ENCODE measurements at places on chromosomes 5 and 9.

- no peak for DNase-seq
Observed at GRCh38 chr5:35476036-35476435, 141.6 kb upstream of the SPEF2 start.

- DNase-seq, result no peak
Observed at GRCh38 chr9:108056084-108056804, 566.7 kb upstream of the KLF4 start.

- no peak for DNase-seq
Observed at GRCh38 chr5:30343707-30344106, 849.8 kb upstream of the CDH6 start.

GRCh38 chr9:92947268-92948037 lies at the start of gene FGD3:
TSS of gene FGD3 (plus strand) at chr9:92947523. CDS start at chr9:92976257, 28,734 bp downstream.
- DNase-seq, result peak; percentile 51

DNA sequence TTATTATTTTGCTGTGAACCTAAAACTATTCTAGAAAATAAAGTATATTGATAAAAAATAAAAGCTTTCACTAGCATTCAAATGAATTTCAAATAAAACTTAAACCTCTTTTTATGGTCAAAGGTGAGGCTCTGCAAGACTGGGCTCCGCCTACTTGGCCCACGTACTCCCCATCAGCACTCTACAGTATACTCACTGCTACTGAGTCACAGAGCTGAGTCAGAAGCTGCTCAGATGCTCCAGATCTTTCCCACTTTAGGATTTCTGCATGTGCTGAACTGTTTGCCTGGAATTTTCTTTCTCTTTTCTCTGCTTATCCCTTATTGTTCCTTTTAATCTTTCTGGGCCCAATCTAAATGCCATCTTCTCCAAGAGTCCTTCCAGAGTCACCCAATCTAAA lies 331.9 kb upstream of the CCNG1 start:
- no peak for DNase-seq

GRCh38 chr5:10702911-10703491 lies 58.0 kb downstream of the DAP start:
- DNase-seq, result no peak

DNA sequence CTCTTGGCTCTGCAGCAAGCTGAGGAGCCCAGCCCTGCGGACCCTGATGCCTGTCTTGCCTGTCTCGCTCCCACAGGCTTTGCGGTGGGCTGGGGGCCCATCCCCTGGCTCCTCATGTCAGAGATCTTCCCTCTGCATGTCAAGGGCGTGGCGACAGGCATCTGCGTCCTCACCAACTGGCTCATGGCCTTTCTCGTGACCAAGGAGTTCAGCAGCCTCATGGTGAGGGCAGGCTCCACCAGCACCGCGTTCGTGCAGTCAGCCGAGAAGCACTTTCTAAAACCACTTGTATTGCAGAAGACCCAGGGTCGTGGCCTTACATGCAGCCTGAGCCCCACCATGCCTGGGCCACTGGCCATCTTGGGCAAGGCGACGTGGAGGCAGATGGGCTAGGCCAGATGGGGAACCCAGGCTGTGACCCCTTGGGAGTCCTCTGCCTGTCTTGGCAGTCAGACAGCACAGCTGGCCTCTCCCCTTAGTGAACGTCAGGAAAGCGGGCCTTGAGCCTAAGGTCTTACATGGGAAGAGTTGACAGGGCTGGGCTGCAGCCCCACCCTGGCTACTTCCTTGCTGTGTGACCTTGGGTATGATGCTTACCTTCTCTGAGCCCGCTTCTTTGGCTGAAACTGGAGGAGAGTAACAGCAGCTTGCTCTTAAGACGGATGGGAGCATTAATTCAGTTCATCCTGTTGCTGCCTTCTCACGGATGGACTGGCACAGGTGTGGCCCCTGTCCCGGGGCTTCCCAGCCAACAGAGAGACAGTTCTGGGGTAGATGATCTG lies 8.6 kb downstream of the SLC2A8 start:
- no peak for DNase-seq

- no peak for DNase-seq
Observed at GRCh38 chr5:165309446-165309845, 1804.0 kb downstream of the MAT2B start.

DNA sequence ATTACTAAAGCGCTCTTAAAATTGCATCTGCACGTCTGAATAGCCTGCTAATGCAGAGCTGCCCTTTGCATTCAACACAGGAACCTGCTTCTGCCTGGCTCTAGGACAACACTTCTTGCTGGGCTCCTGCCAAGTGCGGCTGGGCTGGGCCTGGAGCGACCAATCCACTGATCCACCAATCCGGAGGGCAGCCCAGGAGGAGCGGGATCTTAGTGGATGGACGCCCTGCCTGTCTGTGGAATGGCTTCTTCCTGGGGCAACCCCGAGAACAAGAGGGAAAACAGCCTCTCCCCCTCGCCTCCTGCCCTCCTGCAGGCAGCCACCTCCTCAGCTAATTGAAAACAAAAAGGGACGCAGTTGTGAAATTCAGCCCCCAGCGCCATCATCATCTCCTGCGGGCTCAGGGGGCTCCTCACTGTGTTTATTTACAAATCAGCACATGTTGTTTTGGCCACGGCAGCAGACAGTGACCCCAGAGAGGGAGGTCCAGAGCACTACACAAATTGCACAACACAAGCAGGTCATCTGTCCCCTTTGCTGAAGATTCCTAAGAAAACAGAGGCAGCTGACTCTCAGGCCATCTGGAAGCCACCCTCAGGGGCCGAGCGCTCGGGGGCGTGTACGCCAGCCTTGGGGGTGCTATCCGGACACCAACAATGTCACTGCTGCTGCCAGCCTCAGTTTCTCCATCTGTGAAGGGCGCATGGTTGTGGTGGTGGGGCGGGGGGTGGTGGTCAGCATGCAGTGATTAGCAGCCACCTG lies 57.3 kb downstream of the GADD45G start:
- no peak for DNase-seq

DNA sequence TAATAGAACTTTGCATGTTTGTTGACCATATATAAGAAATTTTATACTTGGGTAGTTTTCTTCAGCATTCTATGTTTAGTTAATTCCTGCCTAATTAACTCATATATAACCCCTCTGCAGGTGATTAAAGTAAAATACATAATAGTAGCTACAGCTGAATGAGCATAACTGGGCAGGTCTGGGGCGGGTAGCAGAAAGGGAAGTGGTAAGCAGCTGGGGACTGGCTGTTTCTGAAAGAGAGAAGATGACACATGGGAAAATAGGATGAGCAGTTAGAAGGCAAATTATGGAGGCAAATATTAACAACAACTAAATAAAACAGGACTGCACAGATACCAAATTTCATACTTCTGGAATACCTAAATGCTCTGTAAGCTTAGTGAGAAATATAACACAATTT lies 128.1 kb downstream of the CPLANE1 start:
- DNase-seq, result no peak

- DNase-seq, result peak; percentile 76
Observed at GRCh38 chr9:3467593-3468219, 58.1 kb downstream of the RFX3 start.

DNA sequence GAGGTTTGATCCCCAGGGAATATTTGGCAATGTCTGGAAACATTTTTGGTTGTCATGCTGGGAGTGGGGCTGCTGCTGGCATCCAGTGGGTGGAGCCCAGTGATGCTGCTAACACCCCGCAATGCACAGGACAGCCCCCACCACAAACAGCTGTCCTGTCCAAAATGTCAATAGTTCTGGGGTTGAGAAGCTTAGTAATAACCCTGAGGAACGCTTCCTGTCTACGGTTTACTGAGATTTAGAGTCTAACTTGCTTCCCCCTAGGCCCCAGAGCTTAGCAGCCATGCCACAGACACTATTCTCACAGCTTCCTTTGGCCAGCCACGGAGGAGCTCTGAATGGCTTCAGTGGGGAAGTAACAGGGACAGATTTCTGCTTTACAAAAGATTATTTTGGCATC lies 66.5 kb downstream of the MSX2 start:
- no peak for DNase-seq

GRCh38 chr5:2201832-2202231 lies 319.1 kb upstream of the IRX4 start:
- no peak for DNase-seq

GRCh38 chr5:132444061-132444460 lies 46.5 kb downstream of the IRF1 start:
- no peak for DNase-seq

- no peak for DNase-seq
Observed at GRCh38 chr9:137593176-137593575, 2.9 kb upstream of the ZMYND19 start.

DNA sequence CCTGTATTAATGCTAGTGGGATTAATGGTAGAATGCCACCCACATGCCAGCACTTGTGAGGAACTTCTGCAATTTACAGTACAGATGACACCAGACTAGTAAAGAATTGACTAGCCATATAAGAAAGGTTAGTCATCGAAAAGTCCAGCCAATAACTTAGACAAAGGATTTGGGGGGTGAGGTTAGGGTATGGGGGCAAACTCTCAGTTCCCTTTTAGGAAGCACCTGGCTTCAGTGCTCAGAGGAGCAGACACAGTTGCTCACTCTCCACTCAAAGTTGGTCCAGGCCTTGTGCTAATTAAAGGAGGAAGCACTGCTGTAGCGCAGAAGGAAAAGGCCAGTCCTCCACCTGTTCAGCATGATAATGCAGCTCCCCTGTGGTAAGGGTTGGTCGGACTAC lies 25.2 kb downstream of the TGFBR1 start:
- no peak for DNase-seq

DNA sequence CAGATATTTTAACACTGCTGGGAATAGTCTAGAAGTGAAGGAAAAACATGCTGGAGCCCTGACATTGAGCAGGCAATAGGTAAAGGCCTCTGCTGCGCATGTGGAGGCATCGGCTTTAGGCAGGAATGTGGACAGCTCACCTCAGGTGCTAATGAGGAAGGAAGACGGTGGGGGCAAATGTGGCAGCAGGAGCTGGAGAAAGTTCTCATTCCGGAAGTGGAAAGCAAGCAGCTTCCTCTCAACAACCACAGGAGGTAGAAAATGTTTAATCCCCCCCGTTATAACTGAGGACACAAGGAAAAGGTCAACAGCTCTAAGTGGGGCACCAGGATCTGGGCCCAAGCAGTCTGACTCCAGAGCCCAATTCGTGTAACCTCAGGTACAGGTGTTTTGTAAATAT lies 7.6 kb upstream of the RPS14 start:
- no peak for DNase-seq

DNA sequence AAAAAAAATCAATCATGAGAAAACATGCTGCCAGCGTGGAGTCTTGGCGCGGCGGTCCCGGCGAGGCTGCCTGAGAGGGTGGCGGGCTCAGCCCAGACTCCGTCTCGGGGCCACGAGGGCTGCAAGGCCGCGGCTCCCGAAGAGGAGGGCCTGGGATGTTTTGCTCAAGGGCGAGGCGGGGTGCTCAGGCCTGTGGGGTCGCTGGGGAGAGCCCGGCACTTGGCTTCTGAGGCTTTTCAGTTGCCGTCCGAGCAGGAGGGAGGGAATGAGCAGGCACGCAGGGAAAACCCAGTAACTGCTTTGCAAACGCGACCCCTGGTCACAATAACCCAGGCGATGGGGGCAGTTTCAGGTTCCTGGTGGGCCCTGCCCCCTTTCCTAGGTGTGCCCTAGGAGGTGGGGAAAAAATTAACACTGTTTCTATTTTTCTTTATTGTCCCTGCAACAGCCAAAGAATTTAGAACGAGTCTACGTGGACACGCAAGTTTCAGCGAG lies 3.2 kb upstream of the IRX2 start:
- no peak for DNase-seq
